ENCODE measurements at places on chromosomes 3 and 15.

- DNase-seq, result no peak
These were observed 41.0 kb downstream of the ABHD2 start for GRCh38 chr15:89129123-89129815.

DNA sequence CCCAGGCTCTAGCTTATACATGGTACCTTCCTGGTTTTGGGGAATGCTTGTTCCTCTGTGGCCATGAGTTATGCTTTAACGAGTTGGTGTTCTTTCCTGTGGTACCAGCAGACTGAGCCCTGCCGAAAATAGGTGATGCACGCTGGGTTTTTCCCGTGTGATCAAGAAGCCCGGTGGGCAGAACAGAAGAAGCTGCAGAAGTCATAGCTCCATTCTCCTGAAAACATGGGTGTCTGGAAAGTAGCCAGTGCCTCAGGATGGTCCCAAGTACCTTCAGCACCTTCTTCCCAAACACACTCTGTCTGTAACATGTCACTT is 25.2 kb downstream of the MAPKBP1 start:
- DNase-seq, result no peak

DNA sequence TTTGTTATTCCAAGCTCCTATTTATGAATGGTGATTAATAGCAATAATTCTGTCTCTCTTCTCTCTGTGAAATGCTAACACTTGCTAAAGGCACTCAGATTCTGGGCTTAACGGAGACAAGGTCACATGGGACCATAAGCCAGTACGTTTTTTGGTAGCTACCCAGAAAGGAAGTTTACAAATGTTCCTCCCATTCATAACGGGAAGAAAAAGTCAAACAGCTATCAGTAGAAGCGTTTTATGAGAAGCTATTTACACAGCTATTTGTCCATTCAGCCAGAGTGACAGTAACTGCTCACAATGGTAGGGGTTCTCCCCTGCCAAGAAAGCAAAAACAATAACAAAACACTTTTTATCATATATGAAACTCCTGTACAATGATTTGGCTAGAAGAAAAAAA is 51.5 kb downstream of the ZMAT3 start:
- no peak for DNase-seq

DNA sequence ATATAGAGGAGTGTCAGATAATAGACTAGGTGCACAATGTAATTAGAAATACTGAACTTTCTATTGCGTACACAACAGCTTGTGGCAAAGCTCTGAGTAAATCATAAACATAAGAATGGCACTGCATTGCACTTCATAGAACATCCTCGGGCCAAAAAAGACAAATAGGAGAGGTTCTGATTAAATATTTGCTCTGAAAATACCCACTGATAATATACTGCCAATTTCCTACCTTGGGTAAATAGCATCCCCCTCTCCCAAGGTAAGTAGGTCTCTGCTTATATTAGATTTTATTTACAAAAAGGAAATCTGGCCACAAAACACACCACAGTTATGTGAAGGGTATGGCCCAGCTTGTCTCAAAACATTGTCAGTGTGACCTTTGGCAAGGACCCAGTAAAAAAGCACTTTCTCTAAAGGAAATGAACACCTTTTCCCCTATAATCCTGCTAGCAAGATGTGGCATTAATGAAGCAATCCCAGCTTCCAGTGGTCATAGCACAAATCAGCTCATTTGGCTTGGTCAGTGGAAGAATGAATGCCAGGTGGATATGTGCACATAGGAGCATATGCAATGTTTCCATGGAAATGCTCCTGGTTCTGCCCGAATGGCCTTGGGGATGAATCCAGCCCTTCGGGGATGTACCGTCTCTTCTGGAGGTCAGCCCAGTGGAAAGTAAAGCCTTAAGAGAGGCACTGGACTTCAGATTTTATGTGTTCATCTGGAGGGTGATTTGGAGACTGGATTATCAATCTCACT is 315.9 kb downstream of the LSAMP start:
- DNase-seq, result no peak

DNA sequence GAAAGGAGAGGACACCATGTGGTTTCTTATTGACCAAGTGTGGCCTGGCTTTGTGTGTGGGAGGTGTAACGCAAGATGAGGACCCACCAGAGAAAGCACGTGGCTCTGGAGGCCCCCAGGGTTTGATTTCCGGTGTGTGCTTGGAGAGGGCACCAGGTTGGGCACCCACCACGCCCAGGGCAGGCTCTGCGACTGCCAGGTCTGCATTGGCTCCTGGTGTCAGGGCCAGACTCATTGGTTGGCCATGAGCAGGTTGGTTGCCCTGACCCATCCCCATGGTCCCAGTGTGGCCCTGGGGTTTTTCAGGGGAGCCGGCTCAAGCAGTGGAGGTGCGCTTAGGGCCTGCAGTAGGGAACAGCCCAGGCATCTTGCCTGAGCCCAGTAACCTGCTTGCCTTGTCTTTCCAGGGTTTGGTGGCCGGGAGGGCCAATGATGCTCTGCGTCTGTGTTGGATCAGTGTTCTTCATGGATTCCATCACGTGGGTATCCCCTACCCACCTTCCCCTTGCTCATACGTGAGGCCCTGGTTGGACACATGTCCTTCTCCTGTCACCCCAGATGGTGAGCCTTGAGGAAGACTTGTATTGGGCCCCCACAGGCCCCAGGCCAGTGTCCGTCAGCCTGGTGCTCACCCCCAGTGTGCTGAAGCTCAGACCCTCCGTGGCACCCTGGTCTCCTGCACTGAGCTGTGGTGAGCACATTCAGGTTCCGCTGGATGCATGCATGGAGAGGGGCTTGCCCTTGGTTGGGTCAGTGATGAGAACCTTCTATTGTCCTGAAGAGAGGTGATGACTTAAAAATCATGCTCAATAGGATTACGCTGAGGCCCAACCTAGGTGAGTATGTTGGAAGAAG is 193.9 kb downstream of the UBE3A start:
- DNase-seq, result no peak

DNA sequence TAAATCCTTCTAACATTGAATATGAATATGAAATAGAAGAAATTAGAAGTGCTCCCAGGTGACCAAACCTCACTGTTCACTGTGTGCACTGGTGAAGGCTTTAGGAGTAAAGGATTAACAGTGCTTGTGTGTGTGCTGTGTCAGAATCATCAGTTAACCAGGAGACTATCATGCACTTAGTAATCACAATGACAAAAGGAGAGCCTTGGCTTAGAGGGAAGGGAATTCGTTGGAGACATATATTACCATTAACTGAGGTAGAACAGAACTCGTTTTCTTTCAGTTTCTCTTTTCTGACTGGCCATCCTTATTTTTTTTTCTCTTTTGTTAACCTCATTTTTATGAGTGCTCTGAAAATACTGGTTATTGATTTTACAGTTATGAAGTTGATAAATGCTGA is 213.3 kb upstream of the GBE1 start:
- no peak for DNase-seq

- DNase-seq, result no peak
These were observed 716 bp downstream of the SMC4 start for GRCh38 chr3:160400030-160400701.

GRCh38 chr3:149263856-149264255 is 42.2 kb upstream of the CP start:
- no peak for DNase-seq

DNA sequence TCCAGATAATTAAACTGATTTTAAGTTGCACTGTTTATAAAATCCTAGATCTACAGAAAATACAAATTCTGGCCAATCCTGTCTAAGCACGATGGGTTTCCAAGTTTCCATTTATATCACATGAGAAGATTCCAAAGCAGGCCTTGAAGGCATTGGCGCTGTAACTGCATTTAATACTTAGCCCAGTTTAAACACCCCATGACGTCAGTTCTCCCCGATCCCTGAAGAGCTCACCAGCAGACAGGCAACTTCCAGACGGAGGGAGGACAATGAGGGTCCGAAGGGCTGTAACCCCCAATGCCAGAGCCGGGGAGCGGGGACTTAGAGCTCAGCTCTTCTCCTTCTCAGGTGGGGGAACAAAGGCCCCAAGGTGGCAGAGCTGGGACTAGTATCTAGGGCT is 117.3 kb downstream of the XXYLT1 start:
- no peak for DNase-seq

DNA sequence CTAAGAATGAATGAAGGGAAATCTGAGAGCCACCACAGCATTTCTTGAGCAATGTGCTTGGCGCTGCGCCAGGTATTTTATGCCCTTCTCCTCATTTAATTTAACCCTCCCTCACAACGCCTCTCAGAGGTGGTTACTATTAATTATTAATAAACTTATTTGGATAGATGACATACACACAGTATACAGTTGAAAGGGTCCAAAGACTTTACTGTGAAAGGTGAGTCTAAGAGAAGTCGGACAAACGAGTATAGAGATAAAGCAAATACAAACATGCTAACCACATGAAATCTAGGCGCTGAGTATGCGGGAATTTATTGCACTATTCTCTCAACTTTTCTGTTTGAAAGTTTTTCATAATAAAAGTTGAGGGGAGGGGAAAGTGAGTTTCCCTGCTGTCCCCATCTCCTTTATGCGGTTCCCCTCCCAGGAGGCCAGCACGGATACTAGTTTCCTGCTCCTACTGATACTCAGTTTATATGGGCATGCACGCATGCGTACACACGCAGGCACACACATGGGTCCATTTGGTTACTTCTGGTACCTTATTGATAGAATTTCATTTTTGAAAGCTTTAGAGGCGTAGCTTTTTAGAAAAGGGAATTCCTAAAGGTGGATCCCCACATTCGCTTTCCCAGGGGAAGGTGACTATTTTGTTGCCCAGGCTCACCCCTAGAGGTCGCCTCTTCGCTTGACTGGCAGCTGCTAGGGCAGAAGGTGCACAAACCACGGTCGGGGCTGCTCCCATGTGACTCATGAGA is 28.5 kb upstream of the KCTD6 start:
- peak; percentile 26 for DNase-seq

DNA sequence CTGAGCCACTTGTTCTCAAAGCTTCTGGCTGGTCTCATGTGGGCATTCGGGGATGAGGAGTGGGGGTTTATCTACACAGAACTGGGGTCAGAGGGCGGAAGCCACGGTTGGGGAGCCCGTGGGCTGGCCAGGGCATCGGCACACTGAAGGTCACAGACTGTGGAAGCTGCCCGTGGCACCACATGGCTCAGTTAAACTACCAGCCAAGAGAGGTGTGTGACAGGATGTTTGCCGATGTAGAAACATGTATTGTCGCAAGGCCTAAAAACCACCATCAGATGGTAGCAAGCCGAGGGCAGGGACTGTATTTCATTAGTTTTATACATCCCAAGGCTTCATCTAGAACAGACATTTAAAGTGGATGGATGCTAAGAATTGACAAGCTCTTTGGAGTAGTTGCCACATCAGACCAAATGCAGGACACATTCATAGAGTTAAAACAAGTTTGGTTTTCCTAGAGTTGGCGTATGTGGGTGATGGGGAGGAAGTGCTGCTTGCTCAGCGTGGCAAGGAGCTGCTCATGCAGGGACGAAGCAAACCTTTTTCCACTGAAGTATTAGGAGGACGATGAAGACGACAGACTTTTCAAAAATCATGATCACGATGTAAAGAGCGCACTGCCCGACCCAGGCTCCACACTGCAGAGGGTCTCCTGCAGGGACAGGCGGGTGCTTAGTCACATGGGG is 9.6 kb upstream of the MUSTN1 start:
- no peak for DNase-seq

GRCh38 chr15:66948294-66948693 is 117.1 kb upstream of the SMAD3 start:
- no peak for DNase-seq

- DNase-seq, result no peak
These were observed 12.5 kb downstream of the P2RY14 start for GRCh38 chr3:151265866-151266265.

GRCh38 chr3:93969443-93969842 is 4.3 kb downstream of the PROS1 start:
- DNase-seq, result no peak

DNA sequence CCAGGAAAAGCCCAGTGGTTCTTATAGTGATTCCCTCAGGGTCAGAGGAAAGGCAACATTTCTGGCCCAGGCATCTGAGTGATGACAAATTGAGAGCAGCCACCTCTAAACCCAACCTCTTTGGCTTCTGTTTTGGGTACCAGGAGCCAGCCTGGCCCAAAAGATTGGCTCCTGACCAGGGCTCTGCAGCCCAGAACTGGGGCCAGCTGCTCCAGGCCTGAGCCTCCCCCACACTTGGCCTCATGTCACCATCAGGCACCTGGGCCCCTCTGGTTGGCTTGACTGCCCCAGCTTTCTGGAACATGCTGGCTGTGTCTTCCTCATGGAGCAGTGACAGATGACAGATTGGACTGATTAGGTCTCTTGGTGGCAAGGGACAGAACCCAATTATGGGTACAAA is 26.0 kb upstream of the HCN4 start:
- DNase-seq, result no peak

DNA sequence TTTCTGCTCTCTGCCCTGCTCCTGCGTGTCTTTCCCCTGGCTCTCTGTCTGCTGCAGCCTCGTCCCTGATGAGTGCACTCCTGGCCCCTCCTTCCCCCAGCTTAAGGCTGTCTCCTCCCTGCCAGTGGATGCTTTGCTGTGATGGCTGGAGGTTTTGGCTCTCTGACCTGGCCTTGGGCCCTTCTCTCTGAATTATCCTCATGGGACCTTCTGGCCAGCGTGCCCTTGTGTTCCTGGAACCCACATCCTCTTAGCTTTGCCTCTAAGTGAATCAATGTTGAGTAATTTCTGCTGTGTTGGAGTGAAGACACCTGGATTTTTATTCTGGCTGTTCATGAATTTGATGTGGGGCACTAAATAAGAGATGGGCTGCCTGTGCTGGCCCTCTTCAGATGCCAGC is 9.8 kb upstream of the TNFAIP8L3 start:
- DNase-seq, result no peak

GRCh38 chr3:170043506-170043905 is 5.7 kb downstream of the GPR160 start:
- no peak for DNase-seq

DNA sequence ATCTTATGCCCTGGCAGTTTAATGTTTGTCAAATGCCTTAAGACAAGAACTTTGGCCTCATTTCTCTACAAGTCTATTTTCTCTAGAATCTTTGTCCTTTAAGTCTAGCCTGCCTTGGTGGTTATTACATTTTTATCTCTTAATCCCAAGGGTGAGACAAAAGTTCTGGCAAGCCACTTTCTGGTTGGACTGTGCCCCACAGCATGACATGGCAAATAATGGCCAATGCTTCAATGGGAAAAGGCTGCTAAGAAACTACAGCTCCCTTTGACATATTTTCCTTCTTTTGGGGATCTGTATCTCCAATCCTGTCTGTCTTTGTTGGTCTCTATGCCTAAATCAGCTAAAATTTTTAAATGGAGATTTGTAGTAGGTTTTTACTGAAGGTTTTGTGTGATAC is 181.6 kb upstream of the MBNL1 start:
- DNase-seq, result no peak

DNA sequence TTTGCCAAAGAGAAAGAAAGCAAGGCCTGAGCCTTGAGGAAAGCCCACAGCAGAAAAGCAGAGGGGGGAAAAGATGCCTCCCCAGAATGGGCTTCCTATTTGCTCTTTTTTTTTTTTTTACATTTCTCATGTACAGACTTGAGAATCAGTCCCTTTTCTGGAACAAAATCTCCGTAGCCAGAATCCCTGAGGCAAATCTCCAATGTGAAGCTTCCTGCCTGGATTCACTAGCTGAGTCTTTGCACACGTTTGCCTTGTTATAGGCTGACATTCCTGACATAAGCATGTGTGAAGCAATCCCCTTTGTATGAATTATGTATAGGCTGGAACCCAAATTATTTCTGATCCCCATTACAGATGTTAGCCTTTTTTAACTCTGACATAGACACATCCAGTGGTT is 52.2 kb upstream of the ACTL6A start:
- no peak for DNase-seq

All from renal cortex interstitium (tissue), 15 donors.